ENCODE measurements at places on chromosomes 6 and 20.

DNA sequence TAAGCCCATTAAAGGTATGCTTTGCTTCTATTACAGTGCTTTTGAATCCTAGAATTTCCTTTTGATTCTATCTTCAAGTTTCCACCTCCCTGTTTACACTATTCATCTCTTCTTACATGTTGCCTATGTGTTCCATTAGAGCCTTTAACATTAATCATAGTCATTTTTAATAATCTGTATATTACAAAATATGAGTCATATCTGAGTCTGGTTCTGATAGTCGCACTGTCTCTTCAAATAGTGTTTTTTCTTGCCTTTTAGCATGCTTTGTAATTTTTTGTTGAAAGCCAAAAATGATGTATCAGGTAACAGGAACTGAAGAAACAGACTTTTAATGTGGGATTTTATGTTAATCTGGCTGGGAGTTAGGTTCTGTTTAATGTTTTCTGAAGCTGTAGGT, 68.4 kb downstream of the DNAAF9 start:
- DNase-seq, result no peak

DNA sequence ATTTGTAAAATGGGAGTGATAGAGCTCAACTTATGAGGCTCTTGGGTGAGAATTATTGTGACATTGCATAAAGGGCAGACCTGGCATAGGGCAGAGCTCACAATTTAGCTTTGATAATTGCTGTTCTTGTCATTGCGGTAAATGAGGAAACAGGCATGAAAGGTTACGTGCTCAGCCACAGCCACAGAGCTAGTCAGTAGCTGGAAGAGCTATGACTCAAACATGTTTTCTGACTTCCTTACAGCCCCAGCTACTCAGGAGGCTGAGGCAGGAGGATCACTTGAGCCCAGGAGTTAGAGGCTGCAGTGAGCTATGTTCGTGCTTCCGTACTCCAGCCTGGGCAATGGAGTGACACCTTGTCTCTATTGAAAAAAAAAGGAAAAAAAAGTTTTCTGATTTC, 3.5 kb upstream of the GHRH start:
- DNase-seq, result no peak

DNA sequence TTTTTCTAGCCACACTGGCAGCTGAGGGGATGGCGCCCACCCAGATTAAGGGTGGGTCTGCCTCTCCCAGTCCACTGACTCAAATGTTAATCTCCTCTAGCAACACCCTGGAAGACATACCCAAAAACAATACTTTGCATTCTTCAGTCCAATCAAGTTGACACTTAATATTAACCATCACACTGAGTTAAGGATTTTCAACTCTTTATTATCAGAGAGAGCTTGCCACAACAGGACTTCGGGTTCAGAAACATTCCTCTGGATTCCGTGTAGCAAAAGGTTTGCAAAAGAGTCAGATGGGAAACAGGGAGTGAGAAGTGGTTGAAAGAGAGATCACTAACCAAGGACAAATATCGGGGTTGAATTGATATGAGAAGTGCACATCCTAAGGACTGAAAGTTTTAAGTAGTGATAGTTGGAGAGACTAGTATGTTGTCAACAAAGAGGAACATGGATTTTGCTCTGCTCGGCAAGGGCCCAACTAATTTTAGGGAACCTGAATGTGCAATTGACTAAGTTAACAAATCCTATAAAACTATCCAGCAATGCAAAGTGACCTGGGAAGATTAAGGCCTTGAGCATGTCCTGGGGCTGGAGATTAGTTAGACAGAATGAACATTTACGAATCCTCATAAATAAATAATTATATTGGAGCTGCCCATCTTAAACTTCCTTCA, 137.0 kb upstream of the TENT5A start:
- DNase-seq, result no peak

DNA sequence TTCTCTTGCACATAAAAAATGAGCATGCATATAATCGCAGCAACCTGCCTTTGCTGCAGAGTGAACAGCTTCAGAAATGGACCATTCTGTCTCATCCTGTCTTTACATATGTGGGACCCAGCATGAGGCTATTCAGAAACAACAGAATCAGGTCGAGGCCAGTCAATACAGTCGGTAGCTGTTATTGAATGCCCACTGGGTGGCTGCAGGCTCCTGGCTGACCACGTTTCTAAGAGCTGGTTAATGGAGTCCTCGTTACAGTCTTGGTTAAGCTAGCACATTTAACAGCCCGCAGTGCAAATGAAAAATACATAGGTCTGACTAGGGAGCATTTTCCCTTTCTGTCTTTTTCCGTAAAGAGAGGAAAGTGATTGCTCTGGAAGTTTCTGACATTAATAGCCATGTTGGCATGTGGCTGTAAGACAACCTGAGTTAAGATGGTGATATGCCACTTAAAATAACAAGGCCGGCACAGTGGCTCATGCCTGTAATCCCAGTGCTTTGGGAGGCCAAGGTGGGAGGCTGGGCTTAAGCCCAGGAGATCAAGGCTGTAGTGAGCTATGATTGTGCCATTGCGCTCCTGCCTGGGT, 75.0 kb downstream of the SHLD1 start:
- DNase-seq, result no peak

DNA sequence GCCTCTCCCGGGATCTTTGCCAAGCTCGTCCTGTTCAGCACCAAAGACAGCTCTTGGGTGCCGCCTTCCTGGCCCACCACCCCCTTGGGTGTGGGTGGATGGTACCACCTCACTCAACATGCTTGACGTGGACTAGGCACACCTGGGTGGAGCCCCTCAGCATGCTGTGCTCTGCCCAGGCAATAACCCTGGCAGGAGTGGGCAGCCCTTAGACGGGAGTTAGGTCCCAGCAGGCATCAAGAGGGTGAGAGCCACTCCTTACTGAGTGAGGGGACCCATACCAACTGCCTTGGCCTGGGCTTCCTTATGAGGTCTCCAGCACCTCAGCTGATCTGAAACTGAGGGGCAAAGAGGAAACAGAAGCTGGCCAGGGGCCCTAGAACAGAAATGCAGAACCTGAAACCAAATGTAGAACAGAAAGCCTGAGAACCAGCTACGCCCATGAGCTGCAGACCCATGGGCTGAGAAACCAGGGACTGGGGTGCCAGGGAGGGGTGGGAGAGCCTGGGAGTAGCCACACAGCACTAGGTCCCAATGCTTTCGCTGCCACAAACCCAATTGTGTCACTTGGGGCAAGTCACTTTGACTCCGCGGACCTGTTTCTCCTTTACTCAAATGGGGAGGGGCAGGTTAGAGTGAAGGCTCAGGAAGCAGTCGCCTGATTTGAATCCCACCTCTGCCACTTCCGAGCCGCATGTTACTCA, 2.0 kb downstream of the FGD2 start:
- DNase-seq, result no peak

GRCh38 chr6:100664274-100665040, 199.7 kb upstream of the SIM1 start:
- DNase-seq, result peak; percentile 28

- no peak for DNase-seq
Measured at GRCh38 chr6:135740580-135740979, 110.9 kb upstream of the PDE7B start.

GRCh38 chr20:41344938-41345728, 4.5 kb downstream of the LPIN3 start:
- no peak for DNase-seq

DNA sequence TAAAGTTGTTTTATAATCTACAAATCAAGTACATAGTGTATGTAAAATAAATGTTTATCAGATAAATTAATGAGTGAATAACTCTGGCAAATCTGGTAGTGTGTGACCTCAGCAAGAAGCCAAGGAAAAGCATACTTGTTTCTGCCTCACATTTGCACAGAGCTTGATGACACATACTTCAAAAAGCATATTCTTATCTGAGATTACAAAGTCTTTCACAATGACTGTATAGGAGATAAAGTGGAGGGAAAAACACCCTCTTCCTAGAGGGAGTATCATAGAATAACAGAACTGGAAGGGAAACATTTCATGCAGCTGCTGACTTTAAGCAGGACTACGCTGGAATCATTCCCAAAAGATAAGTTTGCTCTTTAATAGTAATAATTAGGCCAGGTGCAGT, 28.1 kb upstream of the AKAP7 start:
- no peak for DNase-seq

- no peak for DNase-seq
Measured at GRCh38 chr6:85250586-85251220, 199.2 kb upstream of the NT5E start.

DNA sequence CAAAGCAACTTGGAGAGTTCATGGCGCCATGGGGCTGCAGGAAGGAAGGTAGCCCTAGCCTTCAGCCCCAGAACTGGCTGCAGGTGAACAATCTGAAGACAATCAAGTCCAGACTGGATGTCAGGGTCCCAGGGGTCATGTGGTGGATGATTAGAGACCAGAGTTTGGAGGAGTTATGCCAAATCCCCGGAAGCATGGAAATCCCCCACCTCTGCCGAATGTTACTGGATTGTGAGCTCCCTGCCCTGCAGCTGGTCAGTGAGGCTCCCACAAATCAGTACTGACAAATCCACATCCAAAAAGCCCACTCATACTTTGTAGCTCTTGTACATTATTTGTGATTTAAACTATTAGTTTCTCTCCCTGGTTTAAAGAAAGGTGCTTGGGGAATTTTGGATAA, 21.3 kb upstream of the CD93 start:
- DNase-seq, result no peak

GRCh38 chr6:99563056-99563723, 5.3 kb downstream of the CCNC start:
- no peak for DNase-seq

DNA sequence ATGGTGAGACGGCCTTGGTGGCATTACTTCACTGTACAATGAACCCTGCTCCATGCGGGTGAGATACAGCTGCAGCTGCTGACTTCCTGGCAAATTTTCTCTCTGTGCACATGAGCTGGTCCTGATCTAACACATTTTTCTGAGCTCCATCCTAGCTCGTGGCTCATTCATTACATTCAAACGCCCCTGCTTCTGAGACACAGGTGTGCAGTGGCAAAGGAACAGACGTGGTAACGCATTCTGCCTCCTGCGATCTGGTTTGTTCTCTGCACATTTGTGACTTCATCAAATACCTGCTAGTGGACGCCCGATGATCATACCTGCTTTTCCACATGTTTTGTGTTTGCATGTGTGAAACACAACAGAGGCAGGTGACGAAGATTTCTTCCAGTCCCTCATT, 189.6 kb upstream of the PDE10A start:
- DNase-seq, result no peak

DNA sequence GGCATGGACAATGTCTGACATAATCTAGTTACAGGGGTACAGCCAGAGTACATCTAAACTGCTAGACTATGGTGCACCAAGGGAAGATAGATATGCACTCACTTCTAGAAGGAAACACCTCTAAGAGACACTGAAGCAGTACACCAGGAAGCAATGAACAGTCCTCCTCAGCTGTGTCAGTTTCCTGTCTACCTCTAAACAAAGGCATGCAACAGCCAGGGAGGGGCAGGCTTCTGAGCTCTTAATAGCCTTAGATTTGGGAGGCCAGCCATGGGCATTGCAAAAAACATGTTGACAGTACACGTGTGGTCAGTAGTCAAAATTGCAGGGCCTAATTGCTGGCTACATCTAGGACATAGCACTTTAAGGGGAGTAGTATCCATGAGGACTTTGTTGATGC, 21.4 kb downstream of the CRYBG1 start:
- DNase-seq, result peak; percentile 58

DNA sequence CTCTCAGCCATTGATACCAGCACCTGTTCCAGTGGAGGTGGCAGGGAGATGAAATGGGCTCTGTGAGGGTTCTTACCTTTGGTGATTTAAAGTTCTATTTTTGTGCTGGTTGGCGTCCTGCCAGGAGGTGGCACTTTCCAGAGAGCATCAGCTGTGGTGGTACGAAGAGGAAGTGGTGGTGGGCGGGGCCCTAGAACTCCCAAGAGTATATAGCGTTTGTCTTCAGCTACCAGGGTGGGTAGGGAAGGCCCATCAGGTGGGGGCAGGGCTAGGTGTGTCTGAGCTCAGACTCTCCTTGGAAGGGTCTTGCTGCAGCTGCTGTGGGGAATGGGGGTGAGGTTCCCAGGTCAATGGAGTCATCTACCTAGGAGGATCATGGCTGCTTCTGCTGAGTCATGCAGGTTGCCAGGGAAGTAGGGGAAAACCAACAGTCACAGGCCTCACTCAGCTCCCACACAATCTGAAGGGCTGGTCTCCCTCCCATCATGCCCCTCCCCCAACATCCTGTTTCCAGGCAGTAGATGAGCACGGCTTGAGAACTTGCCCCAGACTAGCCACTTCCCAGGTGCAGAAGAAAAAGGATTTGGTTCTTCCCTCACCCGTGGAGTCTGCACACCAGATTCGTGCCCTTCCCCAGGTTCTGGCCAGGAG, 46.6 kb downstream of the MOXD1 start:
- no peak for DNase-seq

DNA sequence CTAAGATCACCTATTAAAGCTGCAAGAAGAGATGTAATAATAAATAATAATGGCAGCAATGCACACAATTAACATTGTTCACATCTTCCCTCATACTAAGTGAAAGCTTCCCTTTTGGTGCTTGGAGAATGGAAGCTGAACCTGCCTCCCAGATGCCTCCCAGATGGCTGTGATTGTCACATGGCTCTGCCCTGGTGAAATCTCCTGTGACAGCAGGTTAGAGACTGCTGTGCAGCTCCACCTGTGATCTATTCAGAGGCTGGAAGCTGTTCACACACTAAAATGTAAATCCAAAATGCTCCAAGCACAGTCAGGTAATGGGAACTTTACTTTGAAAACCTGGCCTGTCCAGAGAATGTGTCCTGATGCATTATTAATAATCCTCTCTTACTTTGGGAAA, 41.7 kb upstream of the RGS17 start:
- no peak for DNase-seq

DNA sequence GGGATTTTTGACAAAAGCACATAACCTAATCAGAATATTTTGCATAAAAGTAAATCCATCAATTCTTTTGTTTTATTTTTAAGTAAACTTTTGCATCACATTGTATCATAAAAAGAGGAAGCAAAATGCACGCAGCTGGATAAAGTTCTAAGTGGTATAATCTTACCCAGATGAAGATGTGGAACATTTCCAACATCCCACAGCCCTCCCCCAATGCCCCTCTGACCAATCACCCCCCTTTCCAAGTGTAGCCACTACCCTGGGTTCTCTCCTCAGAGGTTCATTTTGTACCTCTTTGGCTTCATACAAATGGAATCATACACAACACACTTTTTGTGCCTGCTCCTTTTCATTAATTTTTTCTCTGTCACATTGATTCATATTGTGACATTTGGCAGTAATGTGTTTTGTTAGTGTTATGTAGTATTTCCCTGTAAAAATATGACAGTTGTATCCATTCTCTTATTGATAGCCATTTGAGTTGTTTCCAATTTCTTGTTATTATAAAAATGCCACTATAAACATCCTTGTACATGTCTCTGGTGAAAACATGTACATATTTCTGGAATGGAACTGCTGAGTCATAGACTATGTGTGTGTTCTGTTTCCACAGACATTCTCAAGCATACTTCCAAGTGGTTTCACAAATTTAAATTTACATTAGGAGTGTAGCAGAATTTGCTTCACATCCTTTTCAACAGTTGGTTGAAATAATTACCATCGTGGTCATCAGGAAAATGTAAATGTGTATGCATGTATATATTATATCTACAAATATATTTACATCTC, 92.9 kb upstream of the SYNDIG1 start:
- no peak for DNase-seq

- no peak for DNase-seq
Measured at GRCh38 chr6:11132194-11132888, 20.8 kb upstream of the ERVFRD-1 start.
